ENCODE measurements at places on chromosomes 5 and 9.
A peak's percentile ranks its signal among the peaks of the same experiment; 100 is the strongest.

DNA sequence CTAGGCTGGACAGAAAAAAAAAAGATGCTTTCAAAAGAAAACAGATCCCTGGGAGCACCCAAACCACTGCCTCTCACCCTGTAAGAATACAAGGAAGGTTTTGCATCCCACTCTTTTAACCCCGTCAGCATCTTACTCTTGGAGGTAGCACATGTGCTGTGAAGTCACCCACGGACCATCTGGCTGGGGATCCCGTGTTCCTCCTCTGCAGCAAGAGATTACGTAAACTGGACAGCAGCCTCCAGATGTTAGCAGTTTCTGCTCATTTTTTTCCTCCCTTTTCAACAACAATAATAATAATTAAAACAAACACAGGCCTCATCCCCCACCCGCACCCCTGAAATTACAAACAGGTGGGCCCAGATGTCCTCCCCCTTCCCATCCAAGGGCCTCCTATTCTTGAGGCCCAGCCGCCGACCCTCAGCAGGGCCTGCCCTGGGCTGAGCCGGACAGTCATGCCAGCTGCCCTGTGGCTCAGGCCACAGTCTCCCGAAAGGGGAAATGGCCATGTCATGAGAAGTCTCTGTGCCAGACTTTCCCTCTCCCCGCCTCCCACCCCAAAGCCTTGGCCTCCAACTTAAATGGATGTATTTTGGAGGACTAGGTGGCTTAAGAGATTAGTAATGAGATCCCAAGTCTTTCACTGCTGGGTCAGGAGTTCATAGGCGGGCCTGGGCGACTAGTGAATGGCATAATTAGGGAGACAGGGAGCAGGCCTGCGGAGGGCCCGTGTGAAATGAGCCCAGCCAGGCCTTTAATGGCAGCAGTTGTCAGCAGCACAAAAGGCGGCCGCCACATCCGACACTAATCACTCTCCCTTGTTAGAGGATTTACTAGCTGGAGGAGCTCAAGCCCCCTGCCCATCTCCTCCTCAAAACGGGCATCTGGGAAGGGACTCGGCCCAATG is 165.1 kb downstream of the PAPPA start:
- no peak for DNase-seq
- peak overlapping the region; percentile 14 for H3K4me3 ChIP-seq
- H3K36me3 ChIP-seq = peaks cover 6% of the 10 kb centered on the region
- peaks cover 13% of the 10 kb centered on the region for H3K27me3 ChIP-seq
- H3K4me1 ChIP-seq = peaks cover 53% of the 10 kb centered on the region

- no peak for DNase-seq
- peak overlapping the region; percentile 93 for H3K27ac ChIP-seq
- peak overlapping the region; percentile 99 for H3K4me3 ChIP-seq
- peaks cover 12% of the 10 kb centered on the region for H3K4me1 ChIP-seq
Measured at GRCh38 chr9:121075251-121076036, 689 bp downstream of the CNTRL start.

- no peaks in the 10 kb centered on the region for H3K36me3 ChIP-seq
- H3K4me3 ChIP-seq = peak overlapping the region; percentile 87
- peak overlapping the region; percentile 51 for H3K27ac ChIP-seq
- peaks cover 13% of the 10 kb centered on the region for H3K27me3 ChIP-seq
- peaks cover 13% of the 10 kb centered on the region for H3K4me1 ChIP-seq
- DNase-seq = no peak
Measured at GRCh38 chr5:177362610-177363507, 5.1 kb downstream of the RGS14 start.

GRCh38 chr5:170648541-170648940 is 135.0 kb upstream of the GABRP start:
- no peak for DNase-seq
- no peaks in the 10 kb centered on the region for H3K36me3 ChIP-seq
- H3K27me3 ChIP-seq = peaks cover 37% of the 10 kb centered on the region
